ENCODE measurements at places on chromosomes 12 and 14.

DNA sequence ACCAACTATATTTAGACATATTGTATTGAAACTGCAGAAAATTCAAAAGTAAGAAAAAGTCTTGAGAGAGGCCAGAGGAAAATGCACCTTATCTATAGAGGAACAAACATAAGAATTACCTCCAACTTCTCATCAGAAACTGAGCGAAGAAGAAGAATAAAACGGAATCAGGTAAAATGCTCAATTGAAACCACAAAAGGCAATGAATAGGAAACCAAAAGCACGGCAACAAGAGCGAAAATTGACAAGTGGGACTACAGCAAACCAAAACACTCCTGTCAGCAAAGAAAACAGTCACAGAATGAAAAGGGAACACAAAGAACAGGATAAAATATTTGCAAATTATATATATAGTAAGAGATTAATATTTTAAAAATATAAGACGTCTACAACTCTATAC lies 61.9 kb upstream of the PARP11 start:
- DNase-seq: no peak

DNA sequence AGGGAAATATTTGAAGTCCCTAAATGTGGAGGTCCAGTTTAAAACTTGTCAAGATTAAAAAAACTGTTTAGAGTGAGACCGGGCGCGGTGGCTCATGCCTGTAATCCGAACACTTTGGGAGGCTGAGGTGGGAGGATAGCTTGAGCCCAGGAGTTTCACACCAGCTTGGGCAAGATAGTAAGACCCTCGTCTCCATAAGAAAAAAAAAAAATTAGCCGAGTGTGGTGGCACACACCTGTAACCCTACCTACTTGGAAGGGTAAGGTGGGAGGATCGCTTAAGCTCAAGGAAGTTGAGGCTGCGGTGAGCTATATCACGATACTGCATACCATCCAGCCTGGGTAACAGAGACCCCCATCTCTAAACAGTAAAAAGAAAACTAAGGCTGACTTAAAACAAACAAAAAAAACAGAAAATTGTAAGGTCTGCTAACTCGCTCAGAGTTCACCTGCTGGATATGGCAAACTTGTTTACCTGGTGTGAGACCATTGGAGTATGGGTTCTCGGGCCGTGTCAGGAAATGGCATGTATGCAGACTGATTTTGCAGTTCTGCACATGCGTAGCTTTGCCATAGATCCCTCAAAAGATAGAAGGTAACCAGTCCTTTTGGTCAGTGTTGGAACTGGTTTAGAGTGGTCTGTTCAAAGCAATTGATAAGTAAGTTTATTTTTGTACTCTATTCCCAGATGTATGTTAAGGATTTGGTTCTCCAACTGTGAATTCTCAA lies 2.1 kb downstream of the RNF10 start:
- no peak for DNase-seq

GRCh38 chr12:10354071-10354470 lies 35.8 kb downstream of the KLRK1 start:
- no peak for DNase-seq

DNA sequence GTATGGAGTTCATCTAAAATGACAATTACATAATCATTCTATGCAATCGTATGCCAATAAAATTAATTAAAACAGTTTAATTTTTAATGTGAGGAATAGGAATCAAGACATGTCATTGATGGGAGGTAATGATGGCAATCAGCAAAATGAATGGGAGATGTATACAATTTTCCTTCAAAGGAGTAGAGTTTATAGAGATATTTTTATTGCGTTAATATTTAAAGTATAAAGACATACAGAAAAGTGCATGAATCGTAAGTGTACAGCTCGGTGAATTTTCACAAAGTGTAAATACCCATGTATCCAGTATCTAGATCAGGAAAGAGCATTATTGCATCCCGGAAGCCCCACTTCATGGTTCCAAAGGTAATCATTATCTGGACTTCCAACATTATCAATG lies 1.2 kb downstream of the MIPOL1 start:
- no peak for DNase-seq

DNA sequence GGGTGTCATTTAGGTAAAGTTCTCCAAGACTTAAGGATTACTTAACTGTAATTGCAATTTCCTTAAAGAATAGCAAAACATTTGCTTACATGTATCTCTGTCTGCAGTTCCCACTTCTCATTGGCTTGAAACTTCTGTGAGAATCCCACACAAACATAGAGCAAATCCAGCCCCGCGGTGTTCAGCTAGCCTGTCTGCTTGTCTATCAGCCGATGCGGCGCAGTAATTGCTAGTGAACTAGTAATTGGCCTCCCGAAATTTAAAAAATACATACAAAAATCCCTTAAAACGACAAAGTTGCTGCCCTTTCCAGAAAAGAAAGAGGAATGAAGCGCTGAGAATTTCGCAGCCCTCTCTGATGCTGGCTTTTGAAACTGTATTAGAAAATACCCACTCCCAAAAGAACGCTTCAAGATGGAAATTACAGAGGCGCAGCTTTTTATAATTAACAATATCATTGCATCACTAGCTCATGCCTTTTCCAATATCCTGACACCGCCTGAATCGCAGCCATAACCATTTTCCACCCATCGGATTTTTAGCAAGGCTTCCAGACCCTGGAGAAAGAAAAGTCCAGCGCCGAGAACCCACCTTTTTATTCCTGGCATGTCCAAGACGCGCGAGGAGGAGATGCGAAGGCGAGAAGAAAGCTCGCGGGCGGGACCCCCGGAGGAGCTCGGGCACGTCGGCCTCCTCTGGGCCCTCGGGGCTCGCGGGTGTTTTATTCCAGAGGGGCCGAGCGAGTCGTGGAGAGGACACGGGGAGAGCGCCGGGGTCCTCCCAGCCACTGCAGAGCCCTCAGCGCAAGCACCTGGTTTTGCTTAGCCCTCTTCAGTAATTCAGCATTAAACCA lies 646 bp downstream of the FBLN5 start:
- DNase-seq: no peak

GRCh38 chr14:101757839-101758211 lies 3.7 kb upstream of the PPP2R5C start:
- no peak for DNase-seq

- DNase-seq: no peak
These were observed 435.7 kb downstream of the CCER1 start for GRCh38 chr12:90519285-90519684.

DNA sequence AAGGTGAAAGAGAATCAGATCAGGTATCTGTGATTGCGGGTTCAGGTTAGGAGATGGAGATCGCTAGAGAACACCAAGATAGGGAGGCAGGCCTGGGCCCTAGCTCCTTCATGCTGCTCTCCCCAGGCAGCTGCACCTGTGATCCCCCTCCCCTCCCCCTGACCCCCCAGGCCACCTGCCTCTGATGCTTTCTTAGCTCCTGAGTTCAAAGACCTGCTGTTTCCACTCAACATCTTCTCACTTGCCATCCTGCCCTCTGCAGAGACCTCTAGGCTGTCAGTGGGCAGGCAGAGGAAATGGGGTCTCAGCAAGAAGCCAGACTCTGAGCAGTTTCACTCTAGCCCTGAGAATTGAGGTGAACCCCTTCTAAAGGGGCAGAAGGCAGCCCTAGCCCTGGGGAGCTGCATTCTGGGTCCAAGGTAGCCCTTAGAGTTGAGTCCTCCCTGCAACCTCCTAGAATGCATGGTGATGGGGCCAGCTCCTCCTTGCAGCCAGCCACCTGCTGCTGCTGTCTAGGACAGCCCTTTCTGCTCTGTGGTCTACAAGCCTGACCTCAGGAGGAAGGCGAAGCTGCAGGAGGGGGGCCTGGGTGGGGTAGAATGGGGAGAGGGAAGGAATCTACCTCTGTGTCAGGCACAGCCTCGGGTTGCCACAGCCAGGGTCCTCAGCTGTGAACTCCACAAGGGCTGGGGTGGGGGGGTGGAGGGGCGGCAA lies 6.4 kb upstream of the SLC48A1 start:
- no peak for DNase-seq

DNA sequence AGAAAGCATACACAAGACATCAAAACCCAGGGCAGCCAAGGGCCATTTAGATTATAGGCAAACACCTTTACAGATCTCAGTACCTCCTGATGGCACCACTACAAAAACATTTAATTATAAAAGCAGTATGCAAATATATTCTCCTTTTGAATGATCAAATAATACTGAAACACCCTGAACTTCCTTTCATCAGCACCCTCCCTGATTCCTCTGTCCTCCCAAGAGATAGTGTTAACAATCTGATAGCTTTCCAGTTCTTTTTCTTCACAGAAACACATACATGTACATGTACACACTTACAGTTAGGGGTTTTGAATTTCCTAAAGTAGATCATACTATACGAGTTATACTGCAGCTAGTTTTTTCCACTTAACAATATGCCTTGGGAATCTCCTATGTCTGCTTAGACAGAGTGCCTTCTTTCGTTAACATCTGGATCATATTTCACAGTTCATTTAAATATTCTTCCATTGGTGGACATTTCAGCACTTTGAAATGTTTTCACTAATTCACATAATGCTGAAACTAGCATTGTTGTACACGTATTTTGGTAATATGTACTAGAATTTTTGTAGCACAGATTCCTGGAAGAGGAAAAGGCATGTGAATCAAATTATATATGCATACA lies 35.2 kb downstream of the TDG start:
- no peak for DNase-seq

DNA sequence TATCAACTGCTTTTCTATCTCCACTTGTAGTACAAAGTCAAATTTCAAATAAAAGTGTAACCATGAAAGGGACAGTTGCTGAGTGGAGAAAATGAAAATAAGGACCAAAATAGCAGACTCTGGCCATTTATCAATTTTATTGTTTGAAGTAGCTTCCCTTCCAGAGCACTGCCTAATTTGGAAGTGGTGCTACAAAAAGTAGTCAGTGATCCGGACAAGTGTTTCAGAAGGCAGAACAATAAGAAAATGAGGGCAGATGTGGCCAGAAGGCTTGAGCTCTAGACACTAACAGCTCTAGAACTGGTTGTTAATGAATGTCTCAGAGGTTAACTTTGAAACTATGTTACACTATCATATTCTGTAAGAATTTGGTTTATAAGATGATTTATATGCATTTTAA lies 48.9 kb downstream of the ABCC9 start:
- no peak for DNase-seq

DNA sequence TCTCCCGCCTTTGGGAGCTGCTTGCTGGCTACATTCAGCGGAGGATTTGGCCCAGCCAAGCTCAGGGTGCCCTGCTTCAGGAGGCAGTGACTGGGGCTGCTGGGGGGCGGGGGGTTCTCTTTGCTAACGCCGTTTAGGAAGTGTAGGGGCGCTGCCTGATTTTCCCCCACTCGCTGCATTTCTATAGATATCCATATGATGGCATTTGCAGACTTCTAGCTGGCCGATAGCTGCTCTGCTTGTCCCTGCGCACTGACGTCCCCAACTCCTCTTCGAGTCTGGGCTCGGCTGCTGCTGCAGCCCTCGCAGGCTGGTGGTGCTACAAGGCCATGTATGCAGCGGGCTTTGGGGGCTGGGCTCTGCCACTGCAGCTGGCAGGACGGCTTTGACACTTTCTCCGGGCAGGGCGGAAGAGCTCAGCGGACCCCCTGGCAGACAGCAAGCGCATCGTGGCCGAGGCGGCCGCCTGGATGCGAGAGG lies 3.1 kb downstream of the LRFN5 start:
- DNase-seq: no peak

DNA sequence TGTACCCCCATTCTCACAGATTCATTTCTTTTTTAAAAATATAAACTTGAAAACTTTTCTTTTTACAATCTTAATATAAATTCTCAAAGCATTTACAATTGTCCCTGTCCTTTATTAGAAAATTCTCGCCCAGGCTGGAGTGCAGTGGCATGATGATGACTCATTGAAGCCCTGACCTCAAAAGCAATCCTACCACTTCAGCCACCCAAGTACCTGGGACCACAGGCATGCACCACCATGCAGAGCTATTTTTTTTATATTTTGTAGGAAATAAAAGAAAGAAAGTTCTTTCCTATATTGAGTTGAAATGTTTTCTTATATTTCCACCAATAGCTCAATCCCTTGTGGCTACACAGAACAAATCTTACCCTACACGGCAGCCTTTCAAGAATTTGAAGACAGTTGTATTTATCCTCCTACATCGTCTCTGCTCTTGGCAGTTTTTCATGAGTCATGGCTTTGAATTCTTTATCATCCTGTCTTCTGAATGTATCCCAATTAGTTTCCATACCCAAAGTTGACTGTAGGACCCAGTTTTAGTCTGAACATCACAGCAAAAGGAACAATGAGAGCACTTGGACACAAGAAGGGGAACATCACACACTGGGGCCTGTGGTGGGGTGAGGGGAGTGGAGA lies 52.4 kb downstream of the SYT1 start:
- no peak for DNase-seq

DNA sequence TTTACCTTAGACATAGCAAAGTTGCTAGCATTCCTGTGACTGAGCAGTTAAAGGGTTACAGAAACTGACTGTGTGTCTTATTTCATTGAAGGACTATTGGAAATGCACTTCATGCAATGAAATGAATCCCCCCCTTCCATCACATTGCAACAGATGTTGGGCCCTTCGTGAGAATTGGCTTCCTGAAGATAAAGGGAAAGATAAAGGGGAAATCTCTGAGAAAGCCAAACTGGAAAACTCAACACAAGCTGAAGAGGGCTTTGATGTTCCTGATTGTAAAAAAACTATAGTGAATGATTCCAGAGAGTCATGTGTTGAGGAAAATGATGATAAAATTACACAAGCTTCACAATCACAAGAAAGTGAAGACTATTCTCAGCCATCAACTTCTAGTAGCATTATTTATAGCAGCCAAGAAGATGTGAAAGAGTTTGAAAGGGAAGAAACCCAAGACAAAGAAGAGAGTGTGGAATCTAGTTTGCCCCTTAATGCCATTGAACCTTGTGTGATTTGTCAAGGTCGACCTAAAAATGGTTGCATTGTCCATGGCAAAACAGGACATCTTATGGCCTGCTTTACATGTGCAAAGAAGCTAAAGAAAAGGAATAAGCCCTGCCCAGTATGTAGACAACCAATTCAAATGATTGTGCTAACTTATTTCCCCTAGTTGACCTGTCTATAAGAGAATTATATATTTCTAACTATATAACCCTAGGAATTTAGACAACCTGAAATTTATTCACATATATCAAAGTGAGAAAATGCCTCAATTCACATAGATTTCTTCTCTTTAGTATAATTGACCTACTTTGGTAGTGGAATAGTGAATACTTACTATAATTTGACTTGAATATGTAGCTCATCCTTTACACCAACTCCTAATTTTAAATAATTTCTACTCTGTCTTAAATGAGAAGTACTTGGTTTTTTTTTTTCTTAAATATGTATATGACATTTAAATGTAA lies 31.5 kb downstream of the MDM2 start:
- DNase-seq: no peak

DNA sequence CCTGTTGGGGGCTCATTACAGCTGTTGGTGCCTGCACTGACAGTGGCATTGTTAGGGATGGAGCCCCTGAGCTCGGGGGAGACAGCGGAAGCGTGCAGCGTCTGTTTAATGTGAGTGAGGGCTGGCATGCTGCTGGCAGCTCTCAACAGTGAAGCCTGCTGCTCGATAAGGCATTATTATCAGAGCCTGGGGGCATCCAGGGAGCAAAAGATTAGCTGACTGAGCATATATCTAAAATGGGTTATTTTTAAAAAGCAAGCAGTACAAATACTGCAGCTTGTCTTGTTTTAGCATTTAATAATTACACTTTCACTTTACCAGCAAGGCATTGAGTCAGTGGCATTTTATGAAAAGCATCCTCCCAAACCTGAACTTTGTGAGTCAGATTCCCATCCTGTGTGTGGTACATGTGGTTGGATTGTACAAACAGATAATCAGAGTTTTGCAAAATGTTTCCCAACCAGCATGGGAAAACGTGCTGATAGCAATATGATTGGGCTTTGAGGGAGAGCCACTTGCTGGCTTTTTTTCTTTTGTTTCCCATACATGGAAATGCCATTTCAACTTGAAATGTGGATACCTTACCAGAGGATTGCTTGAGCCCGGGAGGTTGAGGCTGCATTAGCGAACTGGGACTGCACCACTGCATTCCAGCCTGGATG lies 150.8 kb downstream of the PRKCH start:
- peak; percentile 54 for DNase-seq

Measured in SW 1271 (cell line).